ENCODE measurements at places on chromosomes 1 and 21.

DNA sequence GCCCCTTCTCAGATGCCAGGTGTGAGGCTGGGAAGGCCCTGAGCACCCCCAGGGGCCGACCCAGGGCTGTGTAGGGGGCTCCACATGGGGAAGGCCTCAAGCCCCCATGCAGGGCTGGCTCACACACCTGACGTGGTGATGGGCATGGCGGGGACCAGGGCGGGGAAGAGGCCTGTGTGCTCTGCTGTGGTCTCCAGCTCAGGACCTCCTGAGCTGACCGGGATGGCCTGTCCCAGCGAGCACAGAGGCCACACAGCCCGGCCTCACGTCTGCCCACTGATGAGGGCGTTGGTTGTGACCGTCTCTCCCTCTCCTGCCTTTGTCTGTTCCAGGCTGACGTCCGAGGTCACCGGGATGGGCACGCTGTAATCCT, 40.2 kb upstream of the COL6A1 start:
- DNase-seq, result peak; percentile 72

DNA sequence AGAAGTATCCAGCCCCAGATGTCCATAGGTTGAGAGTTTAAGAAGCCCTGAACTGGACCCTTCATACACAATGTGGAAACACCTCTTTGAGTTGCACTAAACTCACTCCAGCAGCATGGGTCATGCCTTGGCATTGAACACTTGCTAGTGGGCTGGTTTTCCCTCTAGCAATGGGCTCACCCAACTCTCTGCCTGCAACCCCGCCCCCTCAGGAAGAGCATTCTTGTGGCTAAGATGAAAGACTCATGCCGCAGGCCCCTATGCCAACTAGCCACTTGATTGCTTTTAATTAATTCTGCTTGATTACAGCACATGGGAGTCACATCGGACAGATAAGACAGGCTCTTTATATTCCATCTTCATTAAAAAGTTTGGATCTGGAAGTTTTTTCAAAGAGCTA, 136.5 kb upstream of the GJB5 start:
- DNase-seq, result no peak

GRCh38 chr1:77143529-77144121, 75.6 kb downstream of the PIGK start:
- no peak for DNase-seq

DNA sequence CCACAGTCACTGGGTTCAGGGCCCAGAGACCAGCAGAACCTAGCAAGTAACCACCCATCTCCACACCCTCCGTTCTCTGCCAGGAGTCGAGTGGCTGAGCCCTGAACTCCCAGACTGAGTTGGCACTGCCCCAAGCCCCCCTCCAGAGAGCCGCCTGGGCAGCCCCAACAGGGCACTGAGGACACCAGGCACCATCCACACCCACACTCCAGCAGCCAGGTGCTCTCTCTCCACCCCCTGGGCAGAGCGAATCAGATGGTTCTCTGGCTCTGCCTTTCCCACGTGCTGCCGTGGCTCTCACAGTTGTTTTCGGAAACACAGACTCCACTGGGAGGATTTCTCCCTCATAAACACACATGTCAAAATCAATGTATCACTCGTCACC, 13.6 kb downstream of the WDR4 start:
- peak; percentile 72 for DNase-seq

DNA sequence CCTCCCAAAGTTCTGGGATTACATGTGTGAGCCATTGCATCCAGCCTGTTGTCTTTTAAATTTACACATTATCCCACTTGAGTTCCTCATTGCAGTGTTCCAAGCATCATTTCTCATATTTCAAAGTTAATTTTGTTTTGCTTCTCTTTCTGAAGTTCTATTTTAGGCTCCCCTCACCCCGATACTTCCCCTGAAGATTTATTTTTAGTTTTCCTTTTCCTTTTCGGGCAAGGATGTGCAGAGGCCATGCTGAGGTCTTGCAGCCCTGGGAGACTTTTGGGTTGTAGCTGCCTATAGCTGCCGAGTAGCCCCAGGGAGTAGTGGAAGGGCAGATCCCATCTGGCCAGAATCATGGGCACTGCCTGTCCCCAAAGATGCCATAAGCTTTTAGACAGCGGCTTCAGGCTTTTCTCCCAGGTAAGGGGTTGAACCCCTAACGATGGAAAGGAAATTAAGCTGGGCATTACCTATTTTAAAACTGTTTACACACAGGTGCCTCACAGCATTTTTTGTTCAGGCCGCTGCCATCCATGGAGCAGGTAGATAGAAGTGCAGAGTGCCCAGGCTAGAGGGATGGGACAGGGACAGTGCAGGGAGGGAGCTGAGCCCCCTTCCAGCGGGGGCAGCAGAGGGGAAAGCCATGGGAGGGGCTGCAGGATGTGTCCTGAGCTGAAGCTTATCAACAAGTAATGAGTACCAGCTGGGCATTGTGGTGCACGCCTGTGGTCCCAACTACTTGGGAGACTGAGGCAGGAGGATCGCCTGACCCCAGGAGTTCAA, 15.9 kb downstream of the PSEN2 start:
- no peak for DNase-seq

- no peak for DNase-seq
These were observed 145.4 kb downstream of the PLXNA2 start for GRCh38 chr1:208098773-208099172.

GRCh38 chr1:58779801-58780382, 4.0 kb downstream of the JUN start:
- peak; percentile 44 for DNase-seq

- peak; percentile 14 for DNase-seq
These were observed 141.4 kb upstream of the CACYBP start for GRCh38 chr1:174858301-174858700.

DNA sequence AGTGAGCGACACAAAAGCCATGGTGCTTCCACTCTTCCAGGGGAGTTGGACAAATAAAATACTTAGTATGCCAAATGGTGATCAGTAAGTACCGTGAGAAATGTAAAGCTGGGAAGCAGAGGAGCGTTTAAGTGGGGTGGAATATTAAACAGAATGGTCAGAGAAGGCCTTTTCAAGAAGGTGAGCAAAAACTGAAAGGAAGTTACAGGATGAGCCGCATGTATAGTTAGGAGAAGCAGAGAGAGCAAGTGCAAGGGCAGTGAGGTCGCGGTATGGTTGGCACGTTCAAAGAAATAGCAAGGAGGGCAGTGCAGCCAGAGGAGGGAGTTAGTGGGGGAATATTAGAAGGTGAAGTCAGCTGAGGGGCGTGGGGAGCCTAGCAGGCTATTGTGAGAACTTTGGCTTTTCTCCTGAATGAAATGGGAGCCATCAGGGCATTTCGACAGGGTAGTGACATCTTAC, 748 bp upstream of the ATP6V0B start:
- DNase-seq, result peak; percentile 61
